ENCODE measurements at places on chromosomes 4 and X. TPM values are rescaled to one million over a fixed set of nuclear protein-coding genes. Genes with fewer than 3 reads are reported as not detected.

- DNase-seq, result no peak
Observed at GRCh38 chrX:10021461-10022272, 54.5 kb downstream of the CLDN34 start.

DNA sequence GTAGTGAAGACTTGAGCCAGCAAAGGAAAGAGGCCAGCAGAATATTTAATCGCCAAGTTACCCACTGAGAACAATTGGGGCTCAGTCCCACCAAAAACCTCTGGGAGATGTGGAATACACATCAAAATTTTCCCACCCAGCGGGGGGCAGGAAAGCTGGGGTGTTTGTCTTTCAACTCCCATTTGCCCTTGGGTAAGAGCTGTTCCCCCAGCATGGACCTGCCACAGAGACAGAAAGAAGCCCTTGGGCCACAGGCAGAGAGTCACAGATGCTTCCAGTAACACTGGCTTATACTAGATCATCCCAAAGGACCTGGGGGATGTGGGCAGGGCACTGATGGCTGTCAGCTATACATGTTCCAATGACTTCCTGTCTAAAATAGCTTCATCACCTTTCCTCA, 18.9 kb upstream of the FBXW7 start:
- DNase-seq, result no peak

DNA sequence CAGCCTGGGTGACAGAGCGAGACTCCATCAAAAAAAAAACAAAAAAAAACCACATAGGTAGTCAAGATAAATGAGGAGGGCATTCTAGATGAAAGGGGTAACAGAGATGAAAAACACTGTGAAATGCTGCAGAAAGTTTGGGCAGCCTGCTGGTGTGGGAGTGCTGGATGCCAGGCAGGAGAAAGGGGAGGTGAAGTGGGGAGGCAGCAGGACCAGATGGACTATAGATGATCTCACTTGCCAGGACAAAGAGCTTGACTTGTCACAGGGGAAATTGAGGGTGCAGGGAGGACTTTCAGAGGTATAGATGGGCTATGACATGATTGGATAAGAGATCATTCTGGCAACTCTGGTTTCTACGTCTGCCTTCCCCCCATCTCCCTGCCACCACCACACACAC, 519.7 kb upstream of the ZFP42 start:
- DNase-seq, result no peak

DNA sequence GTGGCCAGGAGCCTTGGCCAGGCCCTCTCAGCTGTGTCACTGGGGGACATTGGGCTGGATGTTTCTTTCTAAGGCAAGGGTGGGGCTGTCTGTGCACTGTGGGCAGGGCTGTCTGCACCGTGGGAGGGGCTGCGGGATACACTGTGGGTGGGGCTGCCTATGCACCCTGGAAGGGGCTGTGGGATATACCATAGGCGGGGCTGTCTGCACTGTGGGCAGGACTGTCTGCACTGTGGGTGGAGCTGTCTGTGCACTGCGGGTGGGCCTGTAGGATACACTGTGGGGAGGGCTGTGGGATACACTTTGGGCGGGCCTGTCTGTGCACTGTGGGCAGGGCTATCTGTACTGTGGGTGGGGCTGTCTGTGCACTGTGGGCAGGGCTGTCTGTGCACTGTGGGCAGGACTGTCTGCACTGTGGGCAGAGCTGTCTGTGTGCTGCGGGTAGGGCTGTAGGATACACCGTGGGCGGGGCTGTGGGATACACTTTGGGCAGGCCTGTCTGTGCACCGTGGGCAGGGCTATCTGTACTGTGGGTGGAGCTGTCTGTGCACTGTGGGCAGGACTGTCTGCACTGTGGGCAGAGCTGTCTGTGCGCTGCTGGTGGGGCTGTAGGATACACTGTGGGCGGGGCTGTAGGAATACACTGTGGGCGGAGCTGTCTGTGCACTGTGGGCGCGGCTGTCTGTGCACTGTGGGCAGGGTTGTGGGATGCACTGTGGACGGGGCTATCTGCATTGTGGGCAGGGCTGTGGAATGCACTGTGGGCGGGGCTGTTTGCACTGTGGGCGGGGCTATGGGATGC, 31.1 kb downstream of the ACOX3 start:
- DNase-seq, result no peak

DNA sequence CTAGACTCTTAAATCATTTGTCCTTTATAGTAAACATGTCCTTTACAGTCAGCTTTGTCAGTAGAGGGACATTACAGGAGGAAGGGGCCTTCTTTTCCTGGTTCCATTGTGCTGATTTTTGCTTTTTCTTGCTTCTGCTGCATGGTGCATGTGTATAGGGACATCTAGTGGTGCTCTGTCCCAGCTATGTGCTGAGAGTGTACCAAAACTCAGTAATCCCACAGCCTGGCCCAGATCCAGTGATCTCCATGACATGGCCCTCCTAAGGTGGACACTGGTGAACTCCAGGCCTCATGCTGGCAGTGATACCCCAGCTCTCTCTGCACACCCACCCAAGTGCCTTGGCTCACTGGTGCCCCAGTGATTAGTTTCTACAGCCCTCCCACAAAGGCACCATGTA, 45.2 kb downstream of the MAGEB17 start:
- no peak for DNase-seq

CAPN6 gene
- 0.82 TPM for total RNA-seq

TCP11X2 gene
- total RNA-seq, result not detected

HTR2C gene
- 0.07 TPM for total RNA-seq

Measured in neural crest cell (in vitro differentiated cells).